ENCODE measurements at places on chromosomes 12 and 14.

- DNase-seq, result peak; percentile 65
Measured at GRCh38 chr14:99884834-99885648, 91.8 kb downstream of the EML1 start.

DNA sequence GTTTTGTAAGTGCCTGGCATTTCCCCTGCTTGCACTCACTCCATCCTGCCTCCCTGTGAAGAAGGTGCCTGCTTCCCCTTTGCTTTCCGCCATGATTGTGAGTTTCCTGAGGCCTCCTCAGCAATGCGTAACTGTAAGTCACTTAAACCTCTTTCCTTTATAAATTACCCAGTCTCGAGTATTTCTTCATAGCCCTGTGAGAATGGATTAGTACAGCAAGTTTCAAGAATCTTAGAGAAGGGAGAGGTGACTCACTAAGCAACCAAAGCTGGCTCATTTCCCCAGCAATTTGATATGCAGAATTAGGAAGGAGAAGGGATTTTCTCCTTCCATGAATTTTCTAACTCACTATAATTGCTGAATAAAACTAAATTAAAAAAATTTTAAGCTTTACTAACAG, 251.0 kb upstream of the FOXG1 start:
- DNase-seq, result no peak

- no peak for DNase-seq
Measured at GRCh38 chr12:66392266-66392915, 90.1 kb downstream of the HELB start.

GRCh38 chr14:96106891-96107290, 67.7 kb downstream of the C14orf132 start:
- no peak for DNase-seq

GRCh38 chr12:105324704-105325103, 5.8 kb upstream of the C12orf75 start:
- no peak for DNase-seq

DNA sequence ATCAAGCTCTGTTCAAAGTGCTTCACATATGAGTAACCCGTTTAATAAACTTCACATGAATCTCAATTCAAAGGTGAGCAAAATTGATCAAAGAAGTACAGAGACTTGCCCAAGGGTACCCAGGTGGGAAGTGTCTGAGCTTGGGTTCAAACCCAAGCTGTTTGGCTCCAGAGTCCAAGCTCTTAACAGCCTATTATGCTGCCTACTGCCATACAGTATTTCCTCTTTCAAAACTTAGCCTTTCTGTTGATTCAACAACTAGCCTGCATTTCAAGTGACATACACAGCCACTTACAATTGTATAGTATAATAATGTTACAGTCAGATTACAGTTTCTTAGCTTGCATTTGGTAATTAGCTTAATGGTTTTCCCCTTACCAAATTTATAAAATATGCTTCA, 29.7 kb downstream of the FRMD6 start:
- no peak for DNase-seq

- peak; percentile 9 for DNase-seq
Measured at GRCh38 chr12:78683031-78683430, 181.5 kb upstream of the SYT1 start.

GRCh38 chr14:26209699-26210098, 388.1 kb downstream of the NOVA1 start:
- DNase-seq, result no peak

GRCh38 chr12:54988402-54989054, 4.0 kb upstream of the TESPA1 start:
- peak; percentile 16 for DNase-seq

DNA sequence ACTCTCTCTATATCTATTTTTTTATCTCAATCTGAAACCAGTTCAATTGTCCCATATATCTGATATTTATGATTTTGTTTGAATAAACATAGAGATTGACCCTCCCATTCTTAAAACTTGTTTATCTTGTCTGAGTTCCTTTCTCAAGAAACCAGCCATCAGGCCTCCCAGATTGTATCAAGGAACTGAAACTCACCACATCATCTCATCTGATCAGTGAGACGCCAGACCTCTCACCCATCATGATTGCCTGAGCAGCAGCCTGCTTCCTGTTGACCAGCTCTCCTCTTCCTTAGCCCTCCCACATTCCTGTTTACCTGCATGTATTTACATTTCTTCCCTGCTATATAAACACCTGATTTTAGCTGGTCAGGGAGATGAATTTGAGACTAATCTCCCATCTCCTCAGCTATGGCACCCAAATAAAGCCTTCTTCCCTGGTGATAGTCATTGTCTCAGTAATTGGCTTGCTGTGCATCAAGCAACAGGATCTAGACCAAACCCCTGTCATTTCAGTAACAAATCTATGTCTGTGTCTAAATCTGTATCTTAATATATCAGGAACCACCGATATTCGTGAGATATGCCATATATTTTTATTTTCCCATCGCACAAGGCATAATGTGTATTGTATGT, 323.6 kb downstream of the TMTC2 start:
- no peak for DNase-seq

DNA sequence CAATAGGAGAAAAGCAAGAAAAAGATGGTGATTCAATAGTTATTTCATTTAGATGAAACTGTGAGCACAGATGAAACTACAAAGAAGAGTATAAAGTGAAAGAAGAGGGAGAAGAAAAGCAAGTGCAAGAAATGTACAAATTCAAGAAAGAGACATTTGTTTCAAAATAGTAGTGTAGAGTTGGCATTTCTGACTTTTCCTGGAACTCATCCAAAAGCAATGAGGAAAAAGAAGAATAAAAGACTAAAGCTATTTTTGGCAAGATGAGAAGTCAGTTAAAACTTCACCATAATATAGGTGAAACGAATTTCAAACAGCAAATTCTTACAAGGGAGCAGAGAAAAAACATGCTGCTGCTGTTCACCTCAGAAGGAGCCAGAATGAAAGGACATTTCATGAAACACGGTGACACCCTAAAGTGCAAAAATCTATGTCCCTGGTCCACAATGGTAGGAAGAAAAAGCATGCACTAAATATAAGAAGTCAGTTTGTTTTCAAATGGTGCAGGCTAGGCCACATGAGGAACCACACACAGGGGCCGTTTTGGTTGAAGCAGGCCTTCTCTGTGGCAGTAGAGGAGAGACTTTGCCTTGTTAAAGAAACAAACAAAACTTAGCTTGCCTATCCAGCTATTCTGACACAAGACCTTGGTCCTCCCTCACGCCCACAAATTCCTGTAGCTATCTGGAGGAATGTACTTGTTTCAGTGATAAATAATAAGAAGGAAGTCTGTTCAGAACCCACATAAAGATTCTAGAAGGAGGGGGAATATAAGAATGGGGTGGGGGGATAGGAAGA, 11.1 kb upstream of the CMAS start:
- DNase-seq, result no peak

GRCh38 chr12:92049403-92049802, 96.2 kb downstream of the BTG1 start:
- DNase-seq, result no peak

- no peak for DNase-seq
Measured at GRCh38 chr14:77808250-77808649, 8.3 kb downstream of the ADCK1 start.

- DNase-seq, result no peak
Measured at GRCh38 chr14:93727039-93727740, 61.1 kb downstream of the PRIMA1 start.

GRCh38 chr12:113057565-113058485, 1.3 kb downstream of the DTX1 start:
- DNase-seq, result no peak

DNA sequence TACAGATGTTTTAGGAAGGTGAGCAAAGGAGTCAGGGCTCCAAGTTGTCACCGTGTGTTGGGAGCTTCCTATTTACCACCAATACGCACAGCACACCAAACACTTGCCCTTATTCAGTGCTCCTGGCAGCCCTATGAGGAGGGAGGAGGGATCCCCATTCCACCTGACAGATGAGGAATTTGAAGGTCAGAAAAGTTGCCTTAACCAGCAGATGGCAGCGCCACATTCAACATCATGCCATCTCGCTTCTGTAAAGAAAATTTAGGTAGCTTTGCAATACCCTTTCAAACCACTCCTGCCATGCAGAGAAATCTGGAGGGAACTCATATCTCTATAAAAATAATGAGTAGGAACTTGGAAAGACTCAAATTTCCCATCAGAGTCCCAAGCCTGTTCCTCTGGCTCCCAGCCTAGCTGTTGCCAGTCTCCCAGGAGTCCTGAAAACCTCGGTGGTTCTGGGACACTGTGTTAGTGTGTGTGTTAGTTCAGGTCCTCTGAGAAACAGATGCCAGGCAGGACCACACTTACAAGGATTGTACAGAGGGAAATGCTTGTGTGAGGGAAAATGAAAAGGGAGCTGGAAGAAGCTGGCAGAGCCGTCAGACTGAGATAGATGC, 410.5 kb downstream of the MED13L start:
- no peak for DNase-seq

DNA sequence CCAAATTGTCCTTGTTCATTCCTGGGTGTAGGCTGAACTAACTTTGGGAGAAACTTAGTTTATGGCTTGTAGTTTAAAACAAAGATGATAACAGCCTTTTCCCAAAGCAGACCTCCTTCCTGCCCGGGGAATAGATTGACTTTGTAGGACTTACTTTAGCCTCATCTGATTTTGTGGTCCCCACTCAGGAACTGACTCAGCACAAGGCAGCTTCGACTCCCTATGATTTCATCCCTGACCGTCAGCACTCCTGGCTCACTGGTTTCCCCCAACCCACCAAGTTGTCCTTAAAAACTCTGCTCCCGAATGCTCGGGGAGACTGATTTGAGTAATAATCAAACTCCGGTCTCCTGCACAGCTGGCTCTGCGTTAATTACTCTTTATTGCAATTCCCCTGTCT, 40.1 kb upstream of the DDHD1 start:
- peak; percentile 39 for DNase-seq

- no peak for DNase-seq
Measured at GRCh38 chr14:88902850-88903249, 78.4 kb downstream of the TTC8 start.

- DNase-seq, result no peak
Measured at GRCh38 chr12:132143336-132144071, 615 bp downstream of the DDX51 start.

GRCh38 chr12:85441741-85442140, 161.7 kb downstream of the ALX1 start:
- DNase-seq, result no peak

DNA sequence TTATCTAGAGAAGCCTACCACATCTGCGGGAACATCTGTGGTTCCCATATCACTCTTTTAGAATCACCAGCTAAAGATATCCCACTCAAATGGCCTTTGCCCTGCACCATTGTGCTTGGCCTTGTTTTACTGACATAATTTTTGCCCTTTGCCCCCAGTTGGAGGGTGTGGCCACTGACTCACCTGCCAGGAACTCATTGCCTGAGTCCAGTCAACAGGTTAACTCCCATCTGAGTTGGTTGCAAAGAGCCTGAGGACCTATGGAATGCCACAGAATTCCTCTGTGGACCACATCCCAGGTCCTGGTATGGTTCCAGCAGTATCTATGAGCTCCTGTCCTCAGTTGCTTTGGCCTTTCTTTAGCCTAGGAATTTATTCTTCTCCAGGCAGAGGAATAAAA, 55.7 kb upstream of the PTGR2 start:
- peak; percentile 94 for DNase-seq

- DNase-seq, result no peak
Measured at GRCh38 chr14:70283156-70283555, 76.3 kb downstream of the COX16 start.

GRCh38 chr14:68668028-68668427, 124.8 kb downstream of the ZFP36L1 start:
- no peak for DNase-seq

All from EL (cell line).